Right ventricle myocardium superior (tissue), 1 donor: ENCODE measurements at places on chromosomes 5 and 9. TPM values are rescaled to one million over a fixed set of nuclear protein-coding genes. Genes with fewer than 3 reads are reported as not detected.

GRCh38 chr5:74035521-74035937 lies 409.5 kb downstream of the ARHGEF28 start:
- no peak for DNase-seq

DNA sequence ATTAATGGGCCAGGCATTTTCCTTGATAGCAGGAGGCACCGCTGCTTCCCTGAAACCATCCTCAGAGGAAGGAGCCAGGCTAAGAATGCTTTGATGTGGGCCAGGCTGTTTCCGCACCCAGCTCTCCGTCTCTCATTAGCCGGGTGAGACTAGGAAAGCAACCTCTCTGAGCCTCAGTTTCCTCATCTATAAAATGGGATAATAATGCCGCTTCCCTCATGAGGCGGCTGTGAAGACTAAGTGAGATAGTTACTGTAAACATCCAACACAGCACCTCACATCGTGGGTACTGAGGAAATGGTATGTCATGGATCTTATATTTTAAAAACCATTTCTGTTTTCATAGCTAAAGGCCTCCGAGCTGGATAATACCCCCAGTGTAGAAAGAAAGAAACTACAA lies 46.5 kb downstream of the NEK6 start:
- DNase-seq = no peak

- no peak for DNase-seq
These were observed 3.7 kb upstream of the MXD3 start for GRCh38 chr5:177315411-177315810.

DNA sequence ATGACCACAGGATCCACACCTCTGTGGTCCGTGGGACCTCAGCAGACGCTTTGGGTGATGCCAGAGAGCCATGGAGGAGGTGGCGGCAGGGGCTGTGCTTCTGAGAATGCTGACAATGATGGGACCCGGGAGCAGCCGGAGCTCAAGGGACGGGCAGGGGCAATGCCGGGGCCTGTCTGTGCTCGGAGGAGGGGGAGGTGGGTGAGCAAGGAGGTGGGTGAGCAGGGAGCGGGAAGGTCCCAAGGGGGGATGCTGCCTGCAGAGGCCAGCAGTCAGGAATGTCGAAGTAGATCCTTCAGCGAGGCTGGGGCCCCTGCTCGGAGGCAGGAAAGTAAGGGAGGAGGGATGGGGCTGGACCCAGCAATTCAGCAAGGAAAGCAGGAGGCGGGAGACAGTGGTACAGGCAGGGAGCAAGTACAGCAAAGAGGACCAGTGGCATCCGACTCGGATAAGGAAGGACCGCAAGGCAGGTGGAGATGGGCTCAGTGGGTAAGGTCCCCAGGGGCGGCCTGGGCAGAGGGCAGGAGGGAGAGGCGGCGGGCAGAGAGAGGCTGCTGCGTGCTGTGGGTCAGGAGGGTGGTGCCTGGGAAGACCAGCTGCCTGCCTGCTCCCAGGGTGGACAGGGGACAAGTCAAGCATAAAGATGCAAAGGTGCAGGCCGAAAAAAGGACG lies 49.0 kb downstream of the ADAMTS2 start:
- DNase-seq = peak; percentile 30

DNA sequence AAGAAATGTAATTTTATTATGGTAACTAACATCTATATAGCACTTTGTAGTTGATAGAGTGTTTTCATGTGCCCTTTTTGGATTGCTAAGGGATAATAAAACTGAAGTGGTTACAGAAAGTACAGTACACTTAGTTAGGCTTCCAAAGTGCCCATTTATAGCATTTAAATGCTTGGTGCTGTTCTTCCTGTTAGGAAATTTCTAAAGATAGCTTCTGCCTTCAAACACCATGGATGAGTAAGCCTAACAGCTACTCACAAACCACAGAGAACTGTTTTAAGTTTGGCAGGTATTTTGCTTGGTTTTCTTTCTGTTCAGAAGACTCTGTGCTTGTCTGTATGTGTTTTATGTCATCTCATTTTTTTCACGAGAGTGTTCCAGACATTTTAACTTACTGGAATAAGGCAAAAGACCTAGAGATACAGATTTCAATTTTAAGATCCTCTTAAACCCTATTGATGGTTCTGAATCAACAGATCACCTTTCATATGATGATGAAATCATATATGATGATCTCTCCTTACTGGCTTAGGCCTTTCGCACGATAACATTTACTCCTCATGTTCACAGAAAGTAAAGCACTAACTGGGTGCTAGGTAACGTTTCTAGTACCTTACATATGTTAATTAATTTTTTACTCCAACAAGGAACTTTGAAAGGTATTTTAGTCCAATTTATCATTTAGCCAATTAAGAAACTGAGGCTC lies 4.4 kb downstream of the RIMOC1 start:
- DNase-seq = no peak

GRCh38 chr9:98129451-98129881 lies 10.4 kb upstream of the TRIM14 start:
- DNase-seq = no peak

DNA sequence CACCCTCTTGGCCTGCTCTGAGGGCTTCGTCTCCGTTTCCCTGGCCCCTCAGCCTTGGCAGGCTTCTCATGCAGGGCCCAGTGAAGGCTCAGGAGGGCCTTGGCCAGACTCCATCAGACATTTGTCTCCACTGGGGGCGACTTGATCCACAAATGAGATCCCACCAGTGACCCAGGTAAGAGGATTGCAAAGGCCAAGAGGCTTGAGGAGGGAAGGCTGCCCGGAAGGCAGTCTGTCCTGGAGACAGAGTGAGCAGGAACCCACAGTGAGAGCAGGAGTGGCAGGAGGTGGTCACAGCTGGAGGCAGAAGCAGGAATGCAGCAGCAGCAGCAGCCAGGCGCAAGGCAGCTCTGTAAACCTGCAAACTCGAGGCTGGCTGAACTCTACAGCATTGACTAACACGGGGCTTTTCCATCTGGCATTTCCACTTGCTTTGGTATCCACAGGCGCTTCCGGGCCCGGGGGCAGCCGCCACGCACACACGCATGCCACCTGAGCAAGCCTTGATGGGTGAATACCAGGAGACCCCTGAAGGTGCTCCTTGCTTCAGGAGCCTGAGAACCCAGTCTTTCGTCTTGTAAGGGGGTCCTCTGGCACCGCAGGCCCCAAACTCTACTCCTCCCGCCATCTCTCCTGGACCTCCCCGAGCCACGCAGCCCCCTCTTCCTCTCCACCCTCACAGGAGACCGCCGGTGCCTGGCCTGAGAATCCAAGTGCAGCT lies 14.7 kb downstream of the MGAT1 start:
- DNase-seq = no peak

DNA sequence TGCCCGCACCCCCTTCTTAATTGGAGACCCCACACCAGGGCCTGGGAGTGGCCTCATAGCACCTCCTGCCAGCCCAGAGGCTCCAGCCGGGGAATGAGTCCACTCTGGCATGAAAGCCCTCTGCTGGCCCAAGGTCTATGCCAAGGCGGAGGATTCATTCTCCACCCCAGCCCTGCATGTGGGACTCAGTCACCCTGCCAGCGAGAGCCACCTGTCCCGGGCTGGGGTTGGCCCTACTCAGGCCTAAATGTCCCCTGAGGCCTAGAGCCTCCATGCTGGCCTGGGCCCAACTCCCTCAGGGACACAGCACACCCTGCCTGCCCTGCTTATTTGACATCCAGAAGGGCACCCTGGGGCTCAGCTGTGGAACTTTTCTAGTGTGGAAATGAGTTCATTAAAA lies 1.0 kb upstream of the RAPGEF1 start:
- DNase-seq = no peak

DNA sequence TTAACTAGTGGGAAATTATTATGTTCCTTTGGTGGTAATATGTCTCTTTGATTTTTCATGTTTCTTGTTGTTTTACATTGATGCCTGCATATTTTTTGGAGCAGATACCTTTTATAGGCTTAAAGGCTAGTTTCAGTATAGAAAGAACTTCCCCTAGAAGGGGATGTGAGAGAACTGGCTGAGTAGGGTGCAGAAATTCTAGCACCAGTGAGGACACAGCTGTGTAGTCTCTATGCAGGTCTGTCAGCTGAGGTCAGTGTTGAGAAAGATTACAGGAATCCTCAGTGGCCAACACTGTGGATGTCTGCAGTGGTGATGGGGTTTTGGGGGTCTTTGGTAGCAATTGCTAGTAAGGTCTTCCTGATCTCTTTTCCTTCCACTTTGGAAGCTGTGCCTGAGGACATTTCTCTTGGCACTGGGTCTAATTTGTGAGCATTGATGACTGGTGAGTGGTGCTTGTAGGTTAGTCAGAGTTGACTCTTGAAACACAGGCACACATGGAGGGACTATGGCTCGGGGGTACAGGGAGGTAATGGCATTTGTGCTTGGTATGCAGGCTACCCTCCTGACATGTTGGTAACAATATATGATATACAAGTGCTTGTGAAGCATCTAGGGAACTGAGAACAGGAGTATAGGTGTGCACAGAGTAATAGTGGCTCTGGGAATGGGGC lies 221.4 kb downstream of the SPATA31D1 start:
- no peak for DNase-seq

DNA sequence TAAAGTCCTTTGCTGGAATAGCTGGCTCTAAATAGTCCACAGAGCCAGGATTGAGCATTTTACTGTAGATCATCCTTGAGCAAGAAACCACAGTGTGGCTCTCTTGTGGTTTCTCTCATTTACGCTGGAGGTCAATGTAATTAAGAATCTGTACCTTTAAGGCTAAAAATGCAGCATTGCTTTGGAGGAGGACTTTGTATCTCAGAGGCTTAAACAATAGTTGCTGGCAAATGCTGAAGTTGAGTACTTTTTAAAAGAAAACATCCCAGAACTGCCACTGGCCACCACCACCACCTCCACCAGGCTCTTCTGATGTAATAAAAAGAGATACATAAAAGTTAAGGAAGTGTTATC lies 177.3 kb upstream of the ADAMTSL1 start:
- no peak for DNase-seq

- no peak for DNase-seq
These were observed 213.9 kb downstream of the TMEM167A start for GRCh38 chr5:82863266-82863665.

DNA sequence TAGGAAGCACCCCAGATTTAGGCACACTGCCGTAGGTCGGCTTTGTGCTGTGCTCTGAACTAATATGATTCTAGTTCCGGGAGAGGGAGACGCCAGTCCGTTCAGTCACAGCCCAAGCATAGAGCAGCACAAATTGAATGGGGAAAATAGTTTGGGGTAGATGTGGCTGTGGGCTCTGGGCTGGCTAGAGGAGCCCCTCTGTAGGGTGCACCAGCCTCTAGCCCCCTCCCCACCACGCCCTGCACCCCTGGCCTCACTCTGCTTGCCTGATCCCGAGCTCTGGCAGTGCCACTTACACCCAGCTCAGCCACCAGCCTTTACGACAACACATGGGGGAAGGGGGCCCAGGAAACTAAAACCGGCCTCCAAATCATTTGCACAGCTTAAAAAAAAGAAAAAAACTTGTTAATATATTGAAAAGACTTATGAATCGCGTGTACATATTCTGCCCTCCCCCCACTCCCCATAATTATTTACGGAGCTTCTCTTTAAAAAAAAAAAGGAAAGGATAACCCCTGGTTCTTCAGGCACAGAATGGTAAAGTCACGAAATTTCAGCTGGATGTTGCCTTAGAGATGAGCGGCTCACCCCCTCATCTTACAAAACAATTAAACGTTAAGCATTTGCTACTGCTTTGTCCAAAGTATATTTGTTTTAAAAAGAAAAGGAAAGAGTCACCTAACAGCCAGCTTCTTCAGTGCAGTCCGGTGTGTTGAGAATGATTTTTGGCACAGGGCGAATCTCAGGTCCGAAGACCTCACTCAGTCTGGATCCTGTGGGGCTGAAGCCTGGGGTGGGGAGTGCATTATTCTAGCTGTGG lies 3.5 kb downstream of the LMX1B start:
- DNase-seq = no peak

GRCh38 chr9:36993933-36994764 lies 39.9 kb downstream of the PAX5 start:
- no peak for DNase-seq

GRCh38 chr5:40685976-40686486 lies 6.3 kb downstream of the PTGER4 start:
- no peak for DNase-seq

- no peak for DNase-seq
These were observed 121.5 kb downstream of the MVB12B start for GRCh38 chr9:126448136-126448535.

GRCh38 chr9:97907046-97907445 lies 15.3 kb downstream of the TRMO start:
- DNase-seq = no peak

GRCh38 chr9:113910036-113910639 lies 34.0 kb downstream of the ZNF618 start:
- DNase-seq = no peak

DNA sequence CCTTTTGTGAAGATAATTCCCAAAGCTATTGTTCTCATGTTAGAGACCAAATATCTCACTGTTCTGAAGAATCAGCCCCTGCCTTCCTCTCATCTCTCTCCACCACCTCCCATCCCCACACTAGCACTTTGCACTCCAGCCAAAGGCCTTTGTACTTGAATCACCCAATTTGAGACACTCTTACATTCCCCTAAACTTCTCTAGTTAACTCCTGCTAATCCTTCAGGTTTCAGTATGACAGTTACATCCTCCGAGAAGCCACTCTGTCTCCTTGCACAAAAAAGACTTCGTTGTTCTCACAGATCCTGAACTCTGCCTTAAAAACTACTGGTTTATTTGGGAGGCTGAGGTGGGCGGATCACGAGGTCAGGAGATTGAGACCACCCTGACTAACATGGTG lies 227.5 kb downstream of the PIK3R1 start:
- DNase-seq = no peak

DNA sequence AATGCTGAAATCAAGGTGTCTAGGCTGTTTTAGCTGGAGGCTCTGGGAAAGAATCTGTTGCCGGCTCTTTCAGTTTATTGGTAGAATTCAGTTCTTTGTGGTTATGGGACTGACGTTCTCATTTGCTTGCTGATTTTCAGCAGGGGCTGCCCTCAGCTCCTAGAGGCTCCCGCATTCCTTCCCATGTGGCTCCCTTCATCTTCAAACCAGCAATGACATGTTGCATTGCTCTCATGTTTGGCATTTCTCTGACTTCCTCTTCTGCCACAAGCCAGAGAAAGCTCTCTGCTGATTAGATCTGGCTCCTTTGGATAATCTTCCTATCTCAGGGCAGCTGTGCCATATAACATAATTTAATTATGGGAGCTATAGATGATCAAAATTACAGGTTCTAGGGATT lies 360.3 kb downstream of the LRRC70 start:
- DNase-seq = no peak

GRCh38 chr9:90871327-90871935 lies 69.8 kb downstream of the SYK start:
- no peak for DNase-seq

The MINAR2 gene
- total RNA-seq = not detected

The ZNF879 gene
- total RNA-seq = 4.0 TPM

The SEMA4D gene
- total RNA-seq = 18.7 TPM

The PAEP gene
- not detected for total RNA-seq

The MARCHF11 gene
- 7.1 TPM for total RNA-seq

The RNF208 gene
- 24.8 TPM for total RNA-seq

The OGN gene
- total RNA-seq = 10.0 TPM

The CXCL14 gene
- total RNA-seq = 1.3 TPM

The IRX1 gene
- 0.65 TPM for total RNA-seq

The PCDHGA9 gene
- 4.3 TPM for total RNA-seq

The ARID3C gene
- total RNA-seq = not detected
